ENCODE measurements at places on chromosomes 3 and 15. TPM values are rescaled to one million over a fixed set of nuclear protein-coding genes. Genes with fewer than 3 reads are reported as not detected.

The IQCB1 gene
- 17.9 TPM for total RNA-seq

The MB21D2 gene
- 1.8 TPM for total RNA-seq

The TNFSF10 gene
- 126 TPM for total RNA-seq

The HDDC3 gene
- 30.6 TPM for total RNA-seq

The CCR5 gene
- 0.55 TPM for total RNA-seq

The TMOD3 gene
- 17.2 TPM for total RNA-seq

The MAP6D1 gene
- total RNA-seq: 22.3 TPM

The PTH1R gene
- 1.3 TPM for total RNA-seq

The ANKUB1 gene
- not detected for total RNA-seq

The CACNA1D gene
- 45.1 TPM for total RNA-seq

The RLBP1 gene
- not detected for total RNA-seq

The SNRPA1 gene
- total RNA-seq: 55.3 TPM

The LRRC2 gene
- total RNA-seq: 1.6 TPM

The CASR gene
- not detected for total RNA-seq

The RHOV gene
- 11.7 TPM for total RNA-seq

The NXPE3 gene
- total RNA-seq: 14.1 TPM

The HAUS2 gene
- total RNA-seq: 41.9 TPM

The DUOXA2 gene
- total RNA-seq: not detected

The STRIT1 gene
- 4.9 TPM for total RNA-seq

The TRIM59 gene
- total RNA-seq: 11.4 TPM

The MYD88 gene
- total RNA-seq: 21.4 TPM

The CCDC54 gene
- 5.4 TPM for total RNA-seq

The MNS1 gene
- 1.5 TPM for total RNA-seq

The GATM gene
- total RNA-seq: 12.9 TPM

The ZNF502 gene
- 9.6 TPM for total RNA-seq

The PP2D1 gene
- total RNA-seq: not detected

The CLASP2 gene
- total RNA-seq: 34.5 TPM

The SLCO3A1 gene
- 7.4 TPM for total RNA-seq

The ZBTB47 gene
- 38.0 TPM for total RNA-seq

The ZNF80 gene
- not detected for total RNA-seq

The FYTTD1 gene
- 27.7 TPM for total RNA-seq

The DGKG gene
- 2.2 TPM for total RNA-seq

The IL20RB gene
- total RNA-seq: 0.14 TPM

The IL5RA gene
- total RNA-seq: 1.5 TPM

The THBS1 gene
- 50.1 TPM for total RNA-seq

The KCNMB3 gene
- 4.7 TPM for total RNA-seq

The PLA2G4E gene
- 0.18 TPM for total RNA-seq
